ENCODE measurements at places on chromosomes 6 and 20. TPM values are rescaled to one million over a fixed set of nuclear protein-coding genes. Genes with fewer than 3 reads are reported as not detected.

DNA sequence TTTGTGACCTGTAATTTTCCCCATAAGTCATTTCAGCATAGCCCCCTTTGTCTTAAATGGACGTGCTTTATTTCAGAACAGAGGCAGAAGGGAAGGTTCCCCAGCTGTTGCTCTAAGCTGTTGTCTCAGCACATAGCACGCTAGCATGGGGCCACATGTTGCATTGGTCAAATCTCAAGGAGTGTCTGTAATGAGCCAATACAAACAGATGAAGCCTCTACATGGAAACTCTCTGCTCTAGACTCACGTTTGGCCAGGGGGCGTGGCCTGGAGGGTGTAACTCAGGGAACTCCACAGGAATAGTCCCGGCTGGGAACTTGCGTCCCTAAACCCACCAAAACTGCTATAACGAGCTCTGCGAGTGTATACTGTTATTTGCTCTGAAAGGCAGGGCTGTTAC lies 35.2 kb upstream of the SLC22A2 start:
- H3K27me3 ChIP-seq, result no peaks in the 10 kb centered on the region
- no peak overlapping the region for H3K4me3 ChIP-seq
- H3K36me3 ChIP-seq, result peaks cover 19% of the 10 kb centered on the region
- DNase-seq, result no peak

- no peaks in the 10 kb centered on the region for H3K36me3 ChIP-seq
- H3K27me3 ChIP-seq, result no peaks in the 10 kb centered on the region
- no peak for DNase-seq
- no peak overlapping the region for H3K4me3 ChIP-seq
- no peak overlapping the region for H3K27ac ChIP-seq
Measured at GRCh38 chr20:10040070-10040975, 5.5 kb downstream of the ANKEF1 start.

The CABLES2 gene
- total RNA-seq, result 11.0 TPM

The DNAAF9 gene
- total RNA-seq, result 5.3 TPM

DNA sequence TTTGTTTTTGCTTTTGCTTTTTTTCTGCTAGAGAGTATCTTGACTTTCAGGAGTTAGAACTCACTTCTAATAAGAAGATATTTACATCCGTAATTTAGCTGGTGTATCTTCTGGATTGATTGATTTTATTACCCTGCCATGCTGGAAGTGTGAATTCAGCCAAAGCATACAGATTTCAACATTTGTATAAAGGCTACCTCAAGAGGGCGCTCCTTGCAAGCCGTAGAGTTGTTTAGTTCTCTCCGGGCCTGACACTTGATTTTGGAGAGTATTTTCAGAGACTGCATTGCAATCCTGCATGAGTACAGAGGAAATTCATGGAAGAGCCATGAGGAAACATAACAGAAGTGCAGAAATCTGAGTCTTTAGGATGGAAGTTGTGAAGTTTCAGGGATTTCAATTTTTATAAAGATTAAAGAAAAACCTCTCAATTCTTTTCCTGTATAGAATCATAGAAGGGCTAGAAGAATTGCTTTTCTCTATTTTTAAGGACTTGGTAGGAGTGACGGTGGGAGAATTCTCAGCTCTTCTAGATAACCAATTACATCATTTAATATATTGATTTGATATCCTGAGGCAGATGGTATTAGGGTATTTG lies 66.7 kb upstream of the TIAM2 start:
- H3K36me3 ChIP-seq, result no peaks in the 10 kb centered on the region
- no peaks in the 10 kb centered on the region for H3K27me3 ChIP-seq
- H3K4me3 ChIP-seq, result no peak overlapping the region
- peak; percentile 52 for DNase-seq

Data from H9 (cell line).